ENCODE measurements at places on chromosomes 16 and 17.

GRCh38 chr17:16872351-16873173 is 99.4 kb downstream of the TNFRSF13B start:
- no peak for DNase-seq

GRCh38 chr16:48232493-48233040 is 11.5 kb upstream of the LONP2 start:
- no peak for DNase-seq

GRCh38 chr16:89370081-89370511 is 120.3 kb downstream of the ANKRD11 start:
- no peak for DNase-seq

- no peak for DNase-seq
Observed at GRCh38 chr17:28001149-28001548, 41.3 kb upstream of the NLK start.

DNA sequence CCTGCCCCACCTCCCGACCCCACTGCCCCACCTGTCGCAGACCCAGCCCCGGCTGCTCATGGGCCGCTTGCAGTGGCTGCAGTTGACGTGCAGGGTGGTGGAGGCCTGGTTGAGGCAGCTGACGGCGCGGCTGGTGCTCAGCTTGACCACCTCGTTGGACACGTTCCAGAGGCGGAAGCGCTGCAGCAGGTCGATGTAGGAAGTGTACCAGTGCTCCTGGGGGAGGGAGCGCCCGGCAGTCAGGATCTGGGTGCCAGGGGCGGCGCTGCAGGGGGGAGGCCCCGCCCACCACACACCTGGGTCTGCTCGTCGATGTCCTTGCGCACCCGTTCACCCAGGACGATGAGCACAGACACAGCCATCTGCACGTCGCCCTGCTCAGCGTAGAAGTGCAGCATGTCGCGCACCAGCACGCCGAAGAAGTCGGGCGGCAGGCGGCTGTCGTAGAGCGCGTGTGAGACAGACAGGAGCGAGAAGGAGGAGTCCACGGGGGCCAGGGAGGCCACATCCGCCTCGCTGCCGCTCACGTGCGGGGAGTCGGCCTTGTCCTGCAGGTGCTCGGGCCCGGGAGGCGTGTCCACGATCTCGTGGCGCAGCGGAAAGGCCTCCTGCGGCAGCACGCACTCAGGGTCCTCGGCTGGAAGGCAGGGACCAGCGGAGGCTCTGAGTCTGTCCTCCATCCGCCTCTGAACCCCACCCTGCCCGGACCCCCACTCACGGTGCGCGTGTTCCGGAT is 995 bp upstream of the JMJD8 start:
- no peak for DNase-seq

DNA sequence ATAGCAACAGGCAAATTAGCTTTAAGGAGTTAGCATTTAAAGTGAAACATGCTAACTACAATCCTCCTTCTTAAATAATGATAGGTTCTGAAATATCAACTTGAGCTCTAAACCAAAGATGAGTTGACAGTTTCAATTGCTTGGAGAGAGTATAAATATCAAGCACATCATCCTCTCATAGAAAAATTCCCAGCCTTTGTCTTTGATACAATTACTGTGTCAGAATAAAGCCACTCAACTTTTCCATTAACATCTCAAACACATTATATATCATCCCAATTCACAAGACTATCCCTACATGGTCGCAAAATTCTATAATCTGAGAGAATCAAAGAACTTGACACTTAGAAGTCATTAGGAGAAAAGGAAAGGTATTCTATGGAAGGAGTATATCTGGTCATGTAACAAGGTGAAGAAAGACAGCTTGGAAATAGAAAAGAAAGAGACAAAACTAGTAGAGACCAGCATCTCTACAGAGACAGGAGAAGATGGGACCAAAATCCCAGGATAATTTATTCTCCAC is 189.8 kb downstream of the CEP112 start:
- DNase-seq, result no peak

DNA sequence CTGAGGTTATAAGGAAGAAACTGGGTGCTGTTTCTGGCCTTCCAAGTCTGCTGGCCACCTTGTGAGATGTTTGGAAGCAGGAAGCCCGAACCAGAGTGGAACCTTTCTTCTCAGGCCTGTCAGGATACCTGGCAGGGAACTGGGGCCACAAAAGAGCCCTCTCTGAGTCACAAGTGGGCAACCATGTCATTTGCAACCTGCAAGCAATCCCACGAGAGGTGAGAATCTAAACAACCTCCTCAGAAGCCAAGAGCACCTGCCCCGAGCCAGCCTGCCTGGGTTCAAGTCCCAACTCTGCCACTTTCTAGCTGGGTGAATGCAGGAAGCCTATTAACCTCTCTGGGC is 3.3 kb downstream of the COTL1 start:
- DNase-seq, result no peak

Data from urothelium cell line (cell line).